Aortic smooth muscle cell (primary cell): ENCODE measurements at places on chromosomes 2 and 18. TPM values are rescaled to one million over a fixed set of nuclear protein-coding genes. Genes with fewer than 3 reads are reported as not detected.

Gene DPP10
- not detected in 2 replicates for total RNA-seq

Gene CNDP1
- total RNA-seq, result 0.06 TPM in 1 of 2 replicates, not detected in the other

Gene RSAD2
- total RNA-seq, result 0.40 and 0.99 TPM in 2 replicates

Gene ANO7
- 0.25 and 0.40 TPM in 2 replicates for total RNA-seq

Gene DCDC2C
- not detected in 2 replicates for total RNA-seq

Gene DLGAP1
- 0.40 and 2.4 TPM in 2 replicates for total RNA-seq

Gene ADRA2B
- total RNA-seq, result not detected in 2 replicates

Gene TANC1
- total RNA-seq, result 27.1 and 46.6 TPM in 2 replicates

Gene WDFY1
- total RNA-seq, result 110 and 138 TPM in 2 replicates

Gene IL37
- total RNA-seq, result not detected in 2 replicates

Gene NRP2
- total RNA-seq, result 9.0 and 10.4 TPM in 2 replicates

Gene UGT1A8
- not detected in 2 replicates for total RNA-seq

Gene NBEAL1
- 38.7 and 49.7 TPM in 2 replicates for total RNA-seq

Gene CAVIN2
- 5.8 and 17.4 TPM in 2 replicates for total RNA-seq

Gene HEATR5B
- total RNA-seq, result 15.6 and 18.1 TPM in 2 replicates

Gene AQP12A
- total RNA-seq, result not detected in 2 replicates

Gene TMEFF2
- total RNA-seq, result 0.26 and 0.31 TPM in 2 replicates

Gene IRS1
- 6.2 and 9.4 TPM in 2 replicates for total RNA-seq

Gene SLC19A3
- 0.06 and 0.40 TPM in 2 replicates for total RNA-seq

Gene RAX
- not detected in 2 replicates for total RNA-seq

Gene CFAP65
- not detected in 2 replicates for total RNA-seq

Gene MTCL1
- total RNA-seq, result 11.9 TPM in 2 replicates

Gene GAREM1
- 1.8 and 2.5 TPM in 2 replicates for total RNA-seq

Gene ERICH2
- total RNA-seq, result not detected in 2 replicates

Gene LYPD6B
- total RNA-seq, result not detected in 2 replicates

Gene LAMA1
- total RNA-seq, result 0.68 and 0.92 TPM in 2 replicates

Gene COL4A4
- total RNA-seq, result 22.1 and 33.4 TPM in 2 replicates

Gene RUFY4
- total RNA-seq, result not detected in 2 replicates

Gene HRH4
- total RNA-seq, result under 0.01 and 0.06 TPM in 2 replicates

Gene NXPH2
- not detected in 2 replicates for total RNA-seq

Gene RIT2
- total RNA-seq, result not detected in 2 replicates

Gene CLEC4F
- total RNA-seq, result not detected in 2 replicates

Gene IL1A
- total RNA-seq, result 0.13 and 0.19 TPM in 2 replicates

Gene SERPINB11
- not detected in 2 replicates for total RNA-seq

Gene HJURP
- total RNA-seq, result 8.2 and 20.3 TPM in 2 replicates

Gene CDK15
- 0.12 TPM in 1 of 2 replicates, not detected in the other for total RNA-seq

Gene ALKAL2
- total RNA-seq, result not detected in 2 replicates

Gene KIAA1328
- 4.8 and 5.4 TPM in 2 replicates for total RNA-seq

Gene PPP1R1C
- 0.26 and 0.56 TPM in 2 replicates for total RNA-seq

Gene TLK1
- total RNA-seq, result 12.4 and 24.3 TPM in 2 replicates

Gene FKBP1B
- total RNA-seq, result 9.6 and 10.4 TPM in 2 replicates

Gene RAB27B
- 5.0 and 10.6 TPM in 2 replicates for total RNA-seq

Gene LHCGR
- total RNA-seq, result not detected in 2 replicates

Gene PLEK
- total RNA-seq, result under 0.01 and 0.13 TPM in 2 replicates
